Spinal cord (tissue), 10 donors: ENCODE measurements at places on chromosomes 4 and X.
A peak's percentile ranks its signal among the peaks of the same experiment; 100 is the strongest.

DNA sequence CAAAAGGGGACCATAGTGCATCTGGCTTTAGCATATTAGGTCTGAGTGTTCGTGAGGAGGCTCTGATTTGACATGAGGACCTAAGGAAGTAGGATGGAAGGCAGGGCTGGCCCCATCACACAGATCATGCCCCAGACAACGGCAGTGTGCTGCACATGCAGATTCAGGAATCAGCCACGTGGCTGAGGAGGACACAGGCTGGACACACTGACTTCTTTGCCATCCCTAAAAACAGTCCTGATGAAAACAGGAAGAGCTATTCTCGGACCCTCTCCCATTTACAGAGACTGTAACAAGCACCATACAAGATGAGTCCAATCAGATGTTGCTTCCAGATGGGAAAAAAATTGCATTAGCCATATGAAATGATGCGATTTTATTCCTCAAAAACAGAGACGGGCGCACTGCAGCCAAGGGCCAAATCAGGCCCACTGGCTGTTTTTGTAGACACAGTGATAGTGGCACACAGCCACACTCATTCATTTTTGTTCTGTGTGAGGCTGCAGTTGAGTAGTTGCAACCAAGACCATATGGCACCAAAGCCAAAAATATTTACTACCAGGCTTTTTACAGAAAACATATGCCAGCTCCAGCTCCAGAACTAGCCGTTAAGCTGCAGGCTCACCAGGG lies 41.0 kb downstream of the ACSL1 start:
- H3K27ac ChIP-seq = no peak overlapping the region
- peak; percentile 42 for DNase-seq

- H3K4me3 ChIP-seq = no peak overlapping the region
- H3K27me3 ChIP-seq = no peaks in the 10 kb centered on the region
- H3K4me1 ChIP-seq = peaks cover 10% of the 10 kb centered on the region
- H3K36me3 ChIP-seq = no peaks in the 10 kb centered on the region
- H3K27ac ChIP-seq = no peak overlapping the region
- DNase-seq = peak; percentile 39
Measured at GRCh38 chr4:54541426-54542118, 116.2 kb upstream of the KIT start.

- DNase-seq = no peak
- H3K27me3 ChIP-seq = no peaks in the 10 kb centered on the region
- H3K4me3 ChIP-seq = no peak overlapping the region
- H3K27ac ChIP-seq = no peak overlapping the region
- H3K36me3 ChIP-seq = no peaks in the 10 kb centered on the region
Measured at GRCh38 chr4:8835521-8836365, 35.9 kb downstream of the HMX1 start.

DNA sequence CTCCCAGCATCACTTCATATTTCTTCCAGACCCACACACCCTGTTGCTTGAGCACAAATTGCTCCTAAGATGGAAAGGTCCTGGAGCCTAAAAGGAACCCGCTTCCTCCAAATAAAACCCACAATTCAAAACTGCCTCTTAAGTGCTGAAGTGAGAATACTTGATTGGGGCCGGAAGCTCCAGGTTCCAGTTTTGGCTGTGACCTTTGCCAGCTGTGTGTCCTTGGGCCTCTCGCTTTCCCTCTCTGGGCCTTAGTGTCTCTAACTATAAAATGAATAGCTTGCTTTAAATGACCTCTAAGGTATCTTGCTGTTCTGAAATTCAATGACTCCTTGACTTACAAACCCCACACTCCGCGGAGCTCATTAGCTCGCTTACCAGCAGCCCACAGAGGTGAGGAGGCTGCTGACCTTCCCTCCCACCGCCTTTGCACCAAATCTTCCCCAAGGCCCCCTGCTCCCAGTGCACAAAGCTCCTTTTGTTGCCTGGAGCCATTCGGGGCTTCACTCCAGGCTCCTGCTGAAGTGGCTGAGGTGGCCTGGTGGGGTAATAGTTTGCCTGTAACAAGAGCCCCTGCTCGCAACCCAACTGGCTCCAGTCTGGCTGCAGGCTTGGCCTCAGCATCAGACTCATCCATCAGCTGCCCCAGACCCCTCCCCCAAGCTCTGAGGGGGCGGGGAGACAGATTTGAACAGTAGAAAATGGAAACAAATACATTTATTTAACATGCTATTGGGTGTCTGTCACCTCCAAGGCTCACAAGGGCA lies 21.8 kb downstream of the STARD8 start:
- peaks cover 11% of the 10 kb centered on the region for H3K4me1 ChIP-seq
- no peaks in the 10 kb centered on the region for H3K27me3 ChIP-seq
- H3K36me3 ChIP-seq = no peaks in the 10 kb centered on the region

DNA sequence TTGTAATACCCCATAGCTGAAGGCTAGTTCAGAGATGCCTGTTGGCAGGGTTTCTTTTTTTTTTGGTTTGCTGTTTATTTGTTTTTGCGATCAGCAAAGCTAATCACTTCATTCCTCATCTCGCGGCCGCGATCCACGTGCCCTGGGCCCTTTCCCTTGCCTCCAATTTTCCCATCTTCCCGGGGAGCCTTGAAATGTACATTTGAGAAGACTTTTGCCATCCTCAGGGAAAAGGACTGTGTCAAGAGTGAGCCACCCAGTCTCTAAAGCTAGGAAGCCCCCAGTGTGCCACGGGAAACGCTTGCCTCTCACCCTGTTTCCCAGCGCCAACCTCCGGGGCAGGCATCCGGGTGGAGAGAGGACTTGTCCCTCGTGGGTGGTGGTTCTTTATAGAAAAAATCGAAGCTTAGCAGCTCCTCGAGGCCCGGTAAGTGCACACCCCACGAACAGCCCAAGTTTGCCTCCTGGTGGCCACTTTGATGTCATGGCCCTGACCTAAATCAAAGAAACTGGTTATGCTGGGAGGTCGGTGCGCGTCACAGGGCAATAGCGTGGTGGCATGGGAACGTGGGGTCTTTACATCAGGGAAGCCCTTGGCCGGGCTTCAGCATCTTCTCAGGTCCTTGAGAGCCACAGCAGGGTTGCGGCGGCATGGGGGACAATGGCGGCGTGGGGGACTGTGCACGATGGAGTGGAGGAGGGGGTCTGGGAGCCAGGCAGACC lies 42.0 kb downstream of the MAP7D3 start:
- no peak overlapping the region for H3K4me3 ChIP-seq
- DNase-seq = peak; percentile 43
- peaks cover 33% of the 10 kb centered on the region for H3K36me3 ChIP-seq
- H3K27ac ChIP-seq = no peak overlapping the region

DNA sequence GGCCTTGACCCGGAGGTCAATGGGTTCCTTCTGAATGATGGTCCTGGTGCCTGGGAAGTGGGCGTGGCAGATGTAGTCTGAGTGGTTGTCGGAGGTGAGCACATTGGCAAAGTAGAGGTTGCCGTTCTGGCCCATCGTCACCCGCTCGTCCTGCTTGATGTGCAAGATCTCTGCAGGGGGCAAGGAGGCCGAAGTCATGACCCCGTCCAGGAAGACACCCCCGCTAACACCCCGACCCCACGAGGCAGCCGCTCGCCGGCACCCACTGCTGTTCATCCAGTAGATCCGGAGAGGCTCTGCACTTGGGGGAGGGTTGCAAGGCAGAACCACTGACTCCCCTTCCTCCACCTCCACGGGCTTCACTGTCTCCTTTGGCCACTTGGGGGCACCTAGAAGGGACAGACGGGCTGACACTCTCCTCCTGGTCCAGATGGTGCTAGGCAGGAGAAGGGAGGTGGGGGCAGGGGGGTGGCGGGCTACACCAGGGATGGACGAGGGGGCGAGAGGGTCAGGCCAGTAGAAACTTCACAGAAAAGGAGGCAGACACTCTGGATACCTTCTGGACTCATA lies 15.1 kb downstream of the L1CAM start:
- H3K27me3 ChIP-seq = no peaks in the 10 kb centered on the region
- H3K4me3 ChIP-seq = no peak overlapping the region
- DNase-seq = no peak
- peaks cover 23% of the 10 kb centered on the region for H3K4me1 ChIP-seq

DNA sequence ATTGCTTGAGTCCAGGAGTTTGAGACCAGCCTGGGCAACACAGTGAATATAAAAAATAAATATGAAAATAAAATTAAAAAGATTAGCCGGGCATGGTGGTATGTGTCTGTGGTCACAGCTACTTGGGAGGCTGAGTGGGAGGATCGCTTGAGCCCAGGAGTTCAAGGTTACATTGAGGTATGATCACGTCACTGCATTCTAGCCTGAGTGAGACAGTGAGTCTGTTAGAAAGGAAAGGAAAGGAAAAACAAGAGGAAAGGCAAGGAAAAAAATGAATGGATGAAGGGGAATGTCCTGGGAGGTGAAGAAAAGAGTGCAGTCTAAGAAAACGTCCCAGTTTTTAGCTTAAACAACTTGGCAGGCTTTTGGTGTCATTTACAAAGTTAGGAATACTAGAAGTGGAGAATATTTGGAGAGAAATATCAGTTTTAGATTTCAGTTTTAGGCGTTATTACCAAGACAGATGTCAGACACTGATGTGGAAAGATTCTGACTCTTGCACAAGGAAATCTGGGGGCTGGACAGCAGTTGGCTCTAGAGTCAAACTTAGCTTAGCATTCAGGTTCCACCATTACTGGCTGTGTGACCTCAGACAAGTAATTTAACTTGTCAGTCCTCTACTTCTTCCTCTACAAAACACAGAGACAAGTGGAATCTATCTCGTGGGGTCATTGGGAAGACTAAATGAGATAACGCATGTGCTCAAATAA lies 139.0 kb downstream of the TSPAN5 start:
- no peak overlapping the region for H3K4me3 ChIP-seq
- H3K27ac ChIP-seq = peak overlapping the region; percentile 58
- DNase-seq = no peak
- no peaks in the 10 kb centered on the region for H3K27me3 ChIP-seq

- no peak for DNase-seq
- H3K4me3 ChIP-seq = no peak overlapping the region
- no peak overlapping the region for H3K27ac ChIP-seq
- H3K36me3 ChIP-seq = no peaks in the 10 kb centered on the region
Measured at GRCh38 chr4:184643731-184644130, 5.5 kb downstream of the CASP3 start.

- H3K4me1 ChIP-seq = no peaks in the 10 kb centered on the region
- peaks cover 2% of the 10 kb centered on the region for H3K27me3 ChIP-seq
- H3K27ac ChIP-seq = no peak overlapping the region
- H3K4me3 ChIP-seq = no peak overlapping the region
Measured at GRCh38 chrX:101208152-101208905, 11.3 kb upstream of the DRP2 start.

- H3K4me3 ChIP-seq = no peak overlapping the region
- no peaks in the 10 kb centered on the region for H3K27me3 ChIP-seq
- H3K36me3 ChIP-seq = peaks cover 4% of the 10 kb centered on the region
- H3K4me1 ChIP-seq = no peaks in the 10 kb centered on the region
- DNase-seq = no peak
- H3K27ac ChIP-seq = no peak overlapping the region
Measured at GRCh38 chrX:47846040-47846439, 9.3 kb downstream of the ZNF81 start.

DNA sequence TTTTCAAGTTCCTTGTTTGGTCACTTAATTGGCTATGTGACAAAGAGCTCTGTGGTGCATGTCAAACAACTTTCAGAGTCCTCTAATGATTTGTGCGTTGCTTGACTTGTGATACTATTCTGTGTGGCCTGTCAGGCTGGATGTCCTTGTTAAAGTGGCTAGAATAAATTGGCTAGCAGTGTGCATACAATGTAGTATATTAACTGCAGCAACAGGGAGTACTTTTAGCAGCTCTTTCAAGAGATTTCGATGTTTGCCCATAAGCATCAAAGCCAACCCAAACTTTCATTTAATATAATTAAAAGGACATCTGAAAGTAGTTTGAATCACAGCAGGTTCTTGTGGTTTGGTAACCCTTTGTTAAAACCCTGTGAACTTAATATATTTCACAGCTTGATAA lies 718.9 kb downstream of the ADGRL3 start:
- no peaks in the 10 kb centered on the region for H3K27me3 ChIP-seq
- no peaks in the 10 kb centered on the region for H3K4me1 ChIP-seq
- no peak overlapping the region for H3K27ac ChIP-seq
- H3K36me3 ChIP-seq = no peaks in the 10 kb centered on the region
- H3K4me3 ChIP-seq = no peak overlapping the region

DNA sequence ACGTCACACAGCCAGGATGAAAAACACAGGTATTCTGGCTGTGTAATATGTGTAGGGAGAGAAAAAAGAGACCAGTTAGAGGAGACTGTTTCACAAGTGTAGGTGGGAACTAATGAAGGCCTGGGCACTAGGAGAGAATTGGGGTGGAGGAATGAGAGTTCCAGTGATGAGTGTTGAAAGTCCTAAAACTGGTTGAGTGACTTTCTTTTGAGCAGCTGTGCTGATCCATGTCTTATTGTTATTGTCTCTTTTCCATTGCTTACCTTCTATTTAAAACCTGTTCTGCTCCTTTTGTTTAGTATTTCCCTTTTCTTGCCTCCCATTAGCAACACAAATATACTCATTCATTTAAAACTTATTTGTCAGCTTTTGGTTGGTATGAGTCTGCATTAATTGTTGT lies 88.7 kb downstream of the PDLIM5 start:
- no peak for DNase-seq
- H3K4me3 ChIP-seq = no peak overlapping the region
- no peaks in the 10 kb centered on the region for H3K4me1 ChIP-seq
- H3K27ac ChIP-seq = no peak overlapping the region
- no peaks in the 10 kb centered on the region for H3K27me3 ChIP-seq

GRCh38 chr4:137949746-137950145 lies 292.4 kb downstream of the SLC7A11 start:
- no peak overlapping the region for H3K4me3 ChIP-seq
- DNase-seq = no peak
- H3K27me3 ChIP-seq = no peaks in the 10 kb centered on the region
- H3K4me1 ChIP-seq = no peaks in the 10 kb centered on the region
- H3K27ac ChIP-seq = no peak overlapping the region

DNA sequence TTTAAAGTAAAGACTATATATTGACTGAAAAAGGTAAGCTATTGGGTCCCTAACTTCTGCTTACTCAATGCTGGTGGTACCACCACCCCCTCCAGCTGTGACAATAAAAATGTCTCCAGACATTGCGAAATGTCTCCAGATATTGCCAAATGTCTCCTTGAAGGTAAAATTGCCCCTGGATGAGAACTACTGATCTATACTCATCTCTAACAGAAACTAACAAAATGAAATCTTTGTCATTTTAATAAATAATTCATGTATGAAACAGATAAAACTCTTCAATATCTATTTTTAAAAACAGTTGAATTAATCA lies 20.1 kb downstream of the CLTRN start:
- DNase-seq = no peak
- H3K4me1 ChIP-seq = no peaks in the 10 kb centered on the region
- no peak overlapping the region for H3K27ac ChIP-seq
- H3K4me3 ChIP-seq = no peak overlapping the region
- H3K36me3 ChIP-seq = no peaks in the 10 kb centered on the region

GRCh38 chr4:183257808-183258207 lies 62.3 kb downstream of the CLDN22 start:
- no peaks in the 10 kb centered on the region for H3K27me3 ChIP-seq
- H3K36me3 ChIP-seq = peaks cover 12% of the 10 kb centered on the region
- DNase-seq = peak; percentile 45
- H3K27ac ChIP-seq = no peak overlapping the region

GRCh38 chr4:142408003-142408441 lies 438.1 kb downstream of the INPP4B start:
- no peak overlapping the region for H3K27ac ChIP-seq
- no peaks in the 10 kb centered on the region for H3K36me3 ChIP-seq
- no peaks in the 10 kb centered on the region for H3K27me3 ChIP-seq
- no peak for DNase-seq

- H3K27me3 ChIP-seq = no peaks in the 10 kb centered on the region
- no peak overlapping the region for H3K4me3 ChIP-seq
- H3K4me1 ChIP-seq = no peaks in the 10 kb centered on the region
- H3K27ac ChIP-seq = no peak overlapping the region
- H3K36me3 ChIP-seq = peaks cover 85% of the 10 kb centered on the region
Measured at GRCh38 chrX:310621-311155, 7.9 kb downstream of the GTPBP6 start.

GRCh38 chr4:182169572-182169971 lies 73.6 kb upstream of the TENM3 start:
- no peak overlapping the region for H3K27ac ChIP-seq
- H3K4me3 ChIP-seq = no peak overlapping the region
- H3K36me3 ChIP-seq = no peaks in the 10 kb centered on the region
- H3K4me1 ChIP-seq = no peaks in the 10 kb centered on the region
- no peaks in the 10 kb centered on the region for H3K27me3 ChIP-seq
